ENCODE measurements at places on chromosomes 3 and 15. TPM values are rescaled to one million over a fixed set of nuclear protein-coding genes. Genes with fewer than 3 reads are reported as not detected.

The VIPR1 gene
- not detected for total RNA-seq

The FMN1 gene
- total RNA-seq: 3.4 TPM

The MYRIP gene
- total RNA-seq: 0.48 TPM

The TAGLN3 gene
- 17.9 TPM for total RNA-seq

The MCF2L2 gene
- total RNA-seq: 3.4 TPM

The BSN gene
- 0.07 TPM for total RNA-seq

The SH2D7 gene
- not detected for total RNA-seq

The NMB gene
- 11.0 TPM for total RNA-seq

The CEMIP gene
- total RNA-seq: 1.7 TPM

The PLA2G4F gene
- not detected for total RNA-seq

The P2RY14 gene
- not detected for total RNA-seq

The GRAMD1C gene
- total RNA-seq: 2.4 TPM

The ZNF639 gene
- total RNA-seq: 102 TPM

- peak; percentile 31 for DNase-seq
Observed at GRCh38 chr3:9750556-9751411, 1.0 kb downstream of the OGG1 start.

DNA sequence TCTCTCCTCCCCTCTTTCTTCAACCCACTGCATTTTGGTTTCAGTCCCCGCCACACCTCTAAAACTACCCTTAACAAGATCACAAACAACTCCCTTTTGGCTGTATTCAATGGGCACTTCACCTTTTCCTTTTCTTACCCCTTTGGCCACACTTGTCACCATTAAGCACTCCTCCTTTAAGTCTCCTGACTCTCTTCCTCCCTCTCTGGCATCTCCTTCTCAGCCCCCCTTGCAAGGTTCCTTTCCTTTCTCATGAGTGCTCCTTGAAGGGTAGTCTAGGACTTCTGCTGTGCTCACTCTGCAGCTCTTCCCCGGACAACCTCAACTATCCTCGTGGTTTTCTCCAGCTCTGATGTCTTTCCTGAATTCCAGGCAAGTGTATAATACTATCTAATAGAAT lies 103.7 kb downstream of the RPL22L1 start:
- no peak for DNase-seq

DNA sequence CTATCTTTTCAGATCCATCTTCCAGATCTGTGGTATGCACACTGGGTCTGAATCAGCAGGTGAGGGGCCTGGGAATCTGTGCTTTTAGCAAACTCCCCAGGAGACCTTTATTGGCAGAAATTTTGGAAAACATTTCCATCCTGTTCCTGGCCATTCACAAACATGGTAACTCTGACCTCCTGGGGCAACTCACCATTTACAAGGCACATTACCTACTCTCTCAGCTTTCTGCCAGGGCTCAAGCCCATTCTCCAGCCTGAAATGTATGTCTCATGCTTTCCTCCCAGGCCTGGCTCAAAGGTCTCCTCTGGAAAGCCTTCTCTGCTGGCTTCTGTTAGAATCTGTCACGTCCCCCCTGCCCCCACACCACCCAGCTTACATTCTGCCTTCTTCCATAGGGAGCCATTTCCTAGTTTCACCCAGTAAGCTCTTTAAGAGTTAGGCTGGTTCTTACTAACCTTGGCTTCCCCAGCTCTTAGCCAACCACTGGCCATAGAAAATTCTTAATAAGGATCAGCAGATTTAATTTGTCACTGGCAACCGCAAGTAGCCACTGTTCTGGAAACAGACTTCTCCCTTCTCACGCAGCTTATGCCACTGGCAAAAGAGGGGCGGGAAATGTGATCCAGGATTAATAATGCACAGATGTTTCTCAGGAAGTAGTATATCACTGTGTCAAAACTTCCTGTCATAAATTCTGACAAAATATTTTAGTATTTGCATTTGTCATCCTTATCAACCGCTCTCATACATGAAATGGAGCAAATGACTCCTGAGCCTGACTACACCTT lies 55.0 kb downstream of the RORA start:
- DNase-seq: no peak

DNA sequence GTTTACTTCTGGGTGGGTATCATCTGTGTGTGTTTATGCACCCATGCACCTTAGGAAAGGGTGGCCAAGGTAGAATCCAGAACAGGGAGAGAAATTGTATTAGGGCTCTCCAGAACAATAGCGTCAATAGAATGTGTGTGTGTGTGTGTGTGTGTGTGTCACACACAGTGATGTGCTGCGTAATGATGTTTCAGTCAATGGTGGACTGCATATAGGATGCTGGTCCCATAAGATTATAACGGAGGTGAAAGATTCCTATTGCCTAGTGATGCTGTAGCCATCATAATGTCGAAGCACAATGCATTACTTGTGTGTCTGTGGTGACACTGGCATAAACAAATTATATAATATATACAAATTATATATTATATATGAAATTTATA lies 69.3 kb upstream of the PRR23C start:
- no peak for DNase-seq

DNA sequence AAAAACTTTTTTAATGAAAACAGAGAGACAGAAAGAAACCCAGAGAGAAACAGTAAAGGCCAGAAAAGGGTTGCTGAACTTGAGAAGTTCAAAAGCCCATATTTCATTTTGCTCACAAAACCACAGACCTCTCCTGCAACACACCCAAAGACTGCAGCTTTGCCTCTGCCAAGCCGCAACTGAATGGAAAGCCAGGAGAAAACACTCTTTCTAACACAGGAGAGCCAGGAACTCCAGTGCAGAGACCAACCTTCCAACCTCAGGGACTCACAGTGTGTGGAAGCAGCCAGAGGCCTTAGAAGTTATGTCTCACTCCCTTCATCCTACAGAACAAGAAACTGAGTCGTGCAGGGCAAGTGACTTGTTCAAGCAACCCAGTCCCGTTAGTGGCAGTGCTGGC lies 163.1 kb upstream of the HES1 start:
- DNase-seq: peak; percentile 25

GRCh38 chr15:33535135-33535534 lies 224.4 kb downstream of the RYR3 start:
- no peak for DNase-seq

GRCh38 chr3:15649858-15650257 lies 48.3 kb downstream of the BTD start:
- DNase-seq: no peak

DNA sequence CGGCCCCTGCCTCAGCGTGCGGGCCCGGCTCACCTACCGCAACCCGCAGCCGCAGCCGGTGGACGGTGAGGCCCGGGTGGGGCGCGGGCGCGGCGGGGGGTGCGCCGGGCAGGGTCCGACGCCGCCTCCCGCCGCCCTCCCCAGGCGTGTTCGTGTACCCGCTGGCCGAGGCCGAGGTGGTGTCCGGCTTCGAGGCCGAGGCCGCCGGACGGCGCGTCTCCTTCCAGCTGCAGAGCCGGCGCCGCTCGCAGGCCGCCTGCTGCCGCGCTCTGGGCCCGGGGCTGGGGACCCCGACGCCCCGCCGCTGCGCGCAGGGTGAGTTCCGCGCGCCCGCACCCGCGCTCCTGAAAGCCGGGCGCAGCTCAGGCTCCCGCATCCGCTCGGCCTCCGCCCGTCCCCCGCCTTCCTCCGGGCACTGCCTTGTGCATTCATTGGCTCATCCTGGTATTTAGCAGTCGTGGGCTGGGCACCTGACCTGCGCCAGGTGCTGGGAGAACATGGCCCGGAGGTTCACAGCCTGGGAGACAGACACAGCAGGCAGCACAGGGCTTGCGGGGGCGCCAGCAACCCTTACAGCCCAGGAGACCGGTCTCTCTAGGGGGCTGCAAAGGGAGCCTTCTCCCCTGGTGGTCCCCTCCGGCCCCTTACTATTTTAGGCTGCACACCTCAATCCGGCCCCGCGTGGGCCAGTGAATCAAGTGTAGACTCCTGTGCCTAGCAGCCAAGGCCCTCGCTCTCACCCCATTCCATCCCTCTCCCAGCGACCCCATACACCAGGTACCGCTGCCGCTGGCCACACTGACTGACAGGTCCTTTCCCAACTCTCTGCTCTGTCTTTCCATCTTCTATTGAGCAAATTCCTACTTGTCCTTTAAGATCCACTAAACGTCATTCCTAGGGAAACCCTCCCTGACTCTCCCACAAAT lies 1.5 kb downstream of the VWA5B2 start:
- DNase-seq: no peak

- DNase-seq: peak; percentile 66
Observed at GRCh38 chr3:151345859-151346258, 16.5 kb upstream of the P2RY13 start.

DNA sequence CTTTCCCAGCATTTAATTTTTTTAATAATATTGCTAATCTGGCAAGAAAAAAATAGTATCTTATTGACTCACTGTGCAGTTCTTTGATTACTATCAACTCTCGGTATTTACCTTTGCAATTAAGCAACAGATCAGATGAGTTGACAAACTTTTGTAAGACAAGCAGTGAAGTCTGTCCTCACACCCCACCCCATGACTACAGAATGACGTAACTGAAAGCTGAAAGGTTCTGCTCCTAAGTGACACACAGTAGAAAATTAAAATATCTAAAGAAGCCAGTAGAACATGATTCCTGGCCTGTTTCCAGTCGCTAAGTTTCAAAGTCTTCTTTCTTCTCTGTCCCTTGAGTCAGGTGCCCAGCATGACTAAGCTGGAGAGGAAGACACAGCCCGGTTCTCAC lies 135.5 kb downstream of the STT3B start:
- no peak for DNase-seq

DNA sequence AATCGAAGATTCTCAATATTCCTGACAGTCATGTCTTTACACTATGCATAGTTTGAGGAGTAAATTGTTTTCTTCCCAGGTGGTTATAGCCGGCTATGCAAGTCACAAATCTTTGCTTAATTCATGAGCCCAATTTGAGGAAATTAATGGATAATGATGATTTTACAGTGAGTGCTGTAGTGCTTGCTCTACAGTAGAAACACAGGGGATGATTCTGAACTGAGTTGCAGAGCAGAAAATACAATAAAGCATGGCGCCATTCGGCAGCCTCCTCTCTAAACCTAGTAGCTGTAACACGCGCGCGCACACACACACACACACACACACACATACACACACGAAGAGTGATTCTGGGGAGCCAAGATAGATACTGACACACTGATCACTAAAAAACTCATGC lies 181.7 kb upstream of the DPH6 start:
- DNase-seq: no peak

DNA sequence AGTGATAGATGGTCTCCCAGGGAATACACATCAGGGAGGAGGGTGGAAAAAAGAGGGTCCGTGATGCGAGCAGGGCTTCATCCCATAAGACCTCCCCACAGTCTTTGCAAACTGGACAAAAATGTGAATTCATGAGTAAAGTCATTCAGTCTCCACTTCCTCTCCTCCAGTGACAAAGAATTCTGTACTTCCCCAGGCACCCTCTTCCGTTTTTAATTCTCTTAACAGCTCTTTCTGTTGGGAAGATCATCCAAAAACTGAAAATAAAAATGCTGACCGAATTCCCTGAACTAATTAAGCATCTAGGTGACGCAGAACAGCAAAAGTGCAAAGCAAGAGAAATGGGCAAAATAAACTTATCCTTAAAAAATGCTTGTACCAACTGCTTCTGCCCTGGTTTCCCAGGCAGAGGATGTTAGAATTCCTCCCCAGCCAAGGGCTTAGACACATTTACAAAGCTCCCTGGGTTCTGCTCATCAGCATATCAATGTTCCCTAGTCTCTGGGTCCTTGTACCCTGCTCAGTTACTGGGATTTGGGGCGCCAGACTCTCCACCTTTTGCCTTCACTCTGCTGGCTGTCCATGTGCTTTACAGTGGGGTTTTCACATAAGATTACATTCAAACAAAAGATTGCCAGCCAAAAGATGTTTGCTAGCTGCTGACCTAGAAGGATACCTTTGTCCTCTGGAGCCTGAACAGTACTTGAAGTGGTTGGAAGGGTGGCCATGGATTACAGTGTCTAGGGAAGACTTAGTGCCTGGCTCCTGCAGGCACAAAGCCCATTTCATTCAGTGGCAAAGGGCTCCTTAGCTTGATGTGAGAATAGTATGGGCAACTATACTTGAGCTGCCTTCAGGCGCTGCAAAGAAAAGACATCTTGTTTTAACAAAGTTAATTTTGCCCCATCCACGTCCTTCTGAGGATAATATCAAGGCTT lies 69.4 kb downstream of the ARNT2 start:
- DNase-seq: no peak

DNA sequence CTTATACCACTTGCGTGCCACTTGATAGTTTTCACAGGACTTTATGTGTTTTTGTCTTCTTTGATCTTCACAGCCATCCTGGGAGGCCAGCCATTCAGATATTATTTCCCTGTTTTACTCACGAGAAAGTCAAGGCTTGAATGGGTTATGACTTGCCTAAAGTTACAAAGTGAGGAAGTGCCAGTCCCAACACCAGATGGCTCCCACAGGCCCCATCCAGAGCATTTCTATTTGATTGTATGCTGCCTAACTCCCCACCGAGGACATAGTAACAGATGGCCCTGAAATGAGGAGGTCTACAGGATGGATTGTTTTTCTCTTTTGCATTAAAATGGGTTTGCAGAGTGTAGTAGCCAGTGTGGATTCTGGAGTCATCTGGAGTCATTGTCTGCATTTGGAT lies 74.5 kb downstream of the SPTSSB start:
- DNase-seq: no peak

- no peak for DNase-seq
Observed at GRCh38 chr3:31431321-31431720, 101.4 kb upstream of the STT3B start.

DNA sequence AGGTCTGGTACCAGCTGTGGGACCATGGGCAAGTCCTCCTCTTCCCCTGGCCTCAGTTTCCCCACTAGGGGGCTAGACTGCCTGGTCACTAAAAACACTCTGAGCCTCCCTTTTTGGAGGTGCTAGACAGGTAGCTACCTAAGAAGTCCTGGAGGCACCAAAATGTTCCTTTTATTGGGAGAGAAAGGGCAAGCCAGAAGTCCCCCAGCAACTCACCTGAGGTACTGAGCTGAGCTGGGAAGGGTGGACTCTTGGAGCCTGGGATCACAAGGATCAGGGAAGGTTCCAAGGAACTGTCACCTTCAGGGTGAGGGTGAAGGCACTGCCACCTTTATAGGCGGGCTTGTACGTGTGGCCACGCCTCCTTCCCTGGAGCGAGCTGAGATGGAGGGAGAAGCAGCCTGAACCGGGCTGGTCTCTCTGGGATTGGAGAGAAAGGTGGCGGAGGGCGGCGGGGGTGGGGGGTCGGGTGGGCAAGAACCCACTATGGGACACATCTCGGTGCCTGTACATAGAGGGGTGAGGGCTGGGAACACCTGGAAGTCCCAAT lies at the start of gene CYP1A1:
CYP1A1 (minus strand) TSS at position 304 of the 550 bp plus-strand sequence. CDS start 2,431 bp downstream, outside the sequence.
- DNase-seq: no peak

DNA sequence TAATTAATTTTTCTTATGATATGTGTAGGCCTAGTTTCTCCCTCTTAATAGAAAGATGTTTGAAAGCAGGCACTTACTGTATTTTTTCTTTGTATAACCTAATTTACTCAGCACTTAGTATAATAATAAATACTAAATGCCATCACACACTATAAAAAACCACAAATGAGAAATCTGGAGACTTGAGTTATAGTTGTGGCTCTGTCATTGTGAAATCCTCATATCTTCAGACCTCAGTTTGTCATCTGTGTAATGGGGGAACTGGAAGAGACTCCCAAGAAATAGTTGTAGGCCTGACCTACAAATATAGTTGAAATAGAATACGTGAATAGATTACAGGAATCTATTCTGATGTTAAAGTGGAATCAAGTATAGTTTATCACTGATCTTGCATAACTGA lies 287.6 kb upstream of the DPH6 start:
- DNase-seq: no peak

- no peak for DNase-seq
Observed at GRCh38 chr3:15823092-15823491, 25.3 kb upstream of the ANKRD28 start.

- no peak for DNase-seq
Observed at GRCh38 chr15:40468898-40469331, 1.9 kb upstream of the CHST14 start.

Data from HT1080 (cell line).